OCI-M1 (cell line): ENCODE measurements at places on chromosomes 4 and X.

DNA sequence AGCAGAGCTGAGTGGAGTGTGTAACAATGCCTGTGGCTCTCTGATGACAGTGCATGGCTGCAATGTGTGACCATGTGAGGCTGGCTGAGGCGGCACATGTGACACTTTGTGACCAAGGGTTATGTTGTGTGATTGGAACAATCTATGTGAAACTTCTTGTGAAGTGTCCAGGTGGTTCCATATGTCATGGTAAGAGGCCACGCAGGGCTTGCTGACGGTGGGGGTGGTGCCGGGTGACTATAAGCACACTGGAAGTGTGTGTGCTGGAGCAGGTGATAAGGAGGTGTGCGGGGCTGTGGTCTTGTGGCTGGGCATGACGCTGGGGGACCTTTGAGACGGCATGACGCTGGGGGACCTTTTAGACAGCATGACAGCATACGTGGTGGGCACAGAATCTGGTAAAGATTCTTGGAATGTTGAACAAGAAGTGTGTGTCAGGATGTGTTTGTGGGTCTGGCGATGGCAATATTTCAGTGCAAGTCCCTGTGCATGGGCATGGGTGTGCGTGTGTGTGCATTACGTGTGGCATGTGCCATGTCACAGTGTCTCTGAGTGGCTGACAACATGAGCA is 7.4 kb upstream of the HDAC6 start:
- DNase-seq: peak; percentile 89

- no peak for DNase-seq
Observed at GRCh38 chr4:150205016-150205415, 126.8 kb downstream of the DCLK2 start.

DNA sequence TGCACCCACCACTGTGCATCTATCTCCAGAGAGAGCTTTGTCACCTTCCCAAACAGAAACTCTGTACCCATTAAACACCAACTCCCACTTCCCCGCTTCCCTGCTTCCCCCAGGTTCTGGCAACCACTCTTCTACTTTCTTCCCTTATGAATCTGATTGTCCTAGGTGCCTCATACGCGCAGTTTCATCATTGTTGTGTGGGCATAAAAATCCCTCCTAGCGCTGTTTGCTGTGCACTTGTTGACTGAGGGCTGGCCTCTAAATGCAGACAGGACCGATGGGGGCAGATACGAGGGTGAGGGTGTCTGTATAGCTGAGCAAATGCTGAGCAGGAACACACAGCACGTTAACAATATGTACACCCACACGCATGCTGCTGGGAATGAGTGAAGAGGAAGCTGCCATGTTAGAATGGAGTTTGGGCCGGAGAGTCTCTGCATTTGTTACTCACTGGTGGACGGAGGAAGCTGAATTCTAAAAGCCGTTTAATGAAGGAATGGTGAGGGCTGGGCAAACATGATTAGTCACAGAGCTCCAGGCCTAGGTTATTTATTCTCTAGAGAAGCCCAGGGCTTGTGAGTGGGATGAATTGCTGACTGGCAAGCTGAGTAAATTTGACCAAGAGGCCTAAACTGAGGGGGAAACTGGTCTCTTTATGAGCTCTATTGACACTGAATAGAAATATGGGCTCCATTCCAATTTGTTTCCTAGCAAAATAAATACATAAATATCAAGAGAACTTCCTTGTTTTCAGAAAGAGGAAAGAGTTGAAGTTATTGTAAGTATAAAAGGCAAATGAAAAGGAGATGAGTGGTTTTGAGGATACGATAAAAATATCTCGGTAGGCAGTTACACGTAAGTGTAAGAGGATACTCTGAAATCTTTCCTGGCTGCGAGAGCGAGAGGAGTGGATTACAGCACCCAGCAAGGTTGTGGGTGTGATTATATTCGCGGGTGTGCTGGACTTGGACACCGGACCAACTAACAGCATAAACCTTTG is 95.9 kb upstream of the RPS6KA3 start:
- peak; percentile 52 for DNase-seq

DNA sequence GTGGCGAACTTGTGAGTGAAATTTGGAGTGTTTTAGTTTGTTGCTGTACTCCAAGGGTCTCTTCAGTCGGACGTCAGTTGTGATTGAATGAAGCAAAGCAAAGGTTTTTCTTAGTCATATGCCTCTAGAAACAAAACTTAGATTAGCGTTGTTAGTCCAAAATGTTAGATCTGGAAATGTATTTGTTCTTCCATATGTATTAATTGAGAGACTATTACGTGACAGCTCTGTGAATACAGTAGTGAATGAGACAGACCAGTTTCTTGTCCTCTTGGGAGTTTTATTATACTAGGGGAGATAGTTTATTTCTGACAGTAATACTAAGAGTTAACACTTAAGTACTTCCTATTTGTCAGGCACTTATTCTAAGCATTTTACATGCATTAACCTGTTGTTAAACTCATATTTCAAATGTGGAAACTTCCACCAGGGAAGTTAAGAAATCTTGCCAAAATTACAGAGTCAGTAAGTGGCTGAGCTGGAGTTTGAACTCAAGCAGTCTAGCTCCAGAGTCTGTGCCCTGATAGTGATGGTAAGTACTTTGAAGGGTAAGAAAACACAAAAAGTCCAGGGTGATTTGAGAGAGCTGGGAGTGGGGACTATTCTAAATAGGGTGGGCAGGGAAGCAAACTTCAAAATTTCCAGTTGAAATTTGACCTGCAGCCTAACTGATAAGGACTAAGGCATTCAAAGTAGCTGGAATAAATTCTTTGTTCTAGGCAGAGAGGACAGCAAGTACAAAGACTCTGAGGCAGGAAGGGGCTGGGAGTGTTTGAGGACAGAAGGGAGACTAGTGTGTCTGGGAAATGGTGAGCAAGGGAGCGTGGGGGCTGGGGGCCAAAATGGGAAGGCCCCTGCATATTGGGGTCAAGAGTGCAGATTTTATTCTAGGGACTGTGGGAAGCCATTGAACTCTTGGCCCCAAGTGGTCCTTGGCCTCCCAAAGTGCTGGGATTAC is 17.0 kb downstream of the ADD1 start:
- peak; percentile 34 for DNase-seq

DNA sequence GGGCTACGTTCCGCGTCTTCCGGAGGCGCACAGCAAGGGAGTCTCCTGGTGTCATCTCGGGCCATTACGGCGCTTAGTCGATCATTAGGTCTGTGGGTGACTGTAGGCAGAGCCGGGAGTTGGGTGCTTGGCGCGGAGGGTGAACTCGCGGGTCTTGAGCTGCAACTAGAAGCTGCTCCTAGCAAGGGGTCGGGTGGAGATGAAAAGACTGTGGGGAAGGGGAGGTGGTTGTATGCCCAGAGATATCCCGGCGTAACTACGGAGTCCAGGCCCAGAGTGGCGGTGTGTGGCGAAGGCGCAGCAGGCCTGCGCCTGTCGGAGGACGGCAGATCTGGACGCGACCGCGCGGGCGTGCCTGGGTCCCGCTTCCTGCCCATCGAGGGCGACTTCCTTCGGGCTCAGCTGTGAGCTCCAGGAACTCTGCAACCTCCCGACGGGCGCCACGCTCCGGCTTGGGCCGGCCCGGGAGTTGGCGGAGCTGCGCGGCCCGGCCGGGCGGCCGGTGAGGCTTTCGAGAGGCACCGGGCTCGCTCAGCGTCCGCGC is 2.7 kb upstream of the NKX3-2 start:
- no peak for DNase-seq

DNA sequence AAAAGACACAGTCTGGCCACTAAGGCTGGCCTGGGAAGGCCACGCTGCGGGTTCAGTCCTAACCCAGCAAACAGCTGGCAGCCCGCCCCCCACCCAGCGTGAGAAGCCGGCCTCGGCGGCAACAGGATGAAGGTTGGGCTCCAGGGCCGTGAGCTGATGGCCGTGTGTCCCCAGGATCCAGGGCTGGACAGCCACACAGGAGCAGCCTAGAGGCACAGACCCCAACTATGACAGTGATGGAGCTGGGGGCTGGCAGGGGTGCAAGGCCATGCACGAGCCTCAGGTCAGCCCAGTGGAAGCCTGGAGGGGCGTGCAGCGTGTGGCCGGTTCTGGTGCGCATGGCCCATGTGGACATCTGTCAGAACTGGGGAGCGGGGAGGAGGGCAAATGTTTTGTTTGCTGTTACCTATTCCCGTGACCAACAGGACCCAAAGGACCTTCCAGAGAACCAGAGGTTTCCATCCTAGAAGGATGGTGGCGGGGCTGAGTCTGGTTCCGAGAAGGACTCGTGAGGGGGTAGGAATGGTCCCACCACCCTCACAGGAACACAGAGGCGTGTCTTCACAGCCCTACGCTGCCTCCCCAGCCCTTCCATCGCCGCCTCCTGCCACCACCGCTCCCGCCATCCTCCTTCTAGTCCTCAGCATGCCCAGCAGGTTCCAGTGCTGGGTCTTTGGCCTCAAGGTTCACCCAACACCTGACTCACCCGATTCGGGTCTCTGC is 46.5 kb downstream of the ZFYVE28 start:
- DNase-seq: no peak

GRCh38 chr4:106473515-106473914 is 104.9 kb upstream of the GIMD1 start:
- DNase-seq: no peak

DNA sequence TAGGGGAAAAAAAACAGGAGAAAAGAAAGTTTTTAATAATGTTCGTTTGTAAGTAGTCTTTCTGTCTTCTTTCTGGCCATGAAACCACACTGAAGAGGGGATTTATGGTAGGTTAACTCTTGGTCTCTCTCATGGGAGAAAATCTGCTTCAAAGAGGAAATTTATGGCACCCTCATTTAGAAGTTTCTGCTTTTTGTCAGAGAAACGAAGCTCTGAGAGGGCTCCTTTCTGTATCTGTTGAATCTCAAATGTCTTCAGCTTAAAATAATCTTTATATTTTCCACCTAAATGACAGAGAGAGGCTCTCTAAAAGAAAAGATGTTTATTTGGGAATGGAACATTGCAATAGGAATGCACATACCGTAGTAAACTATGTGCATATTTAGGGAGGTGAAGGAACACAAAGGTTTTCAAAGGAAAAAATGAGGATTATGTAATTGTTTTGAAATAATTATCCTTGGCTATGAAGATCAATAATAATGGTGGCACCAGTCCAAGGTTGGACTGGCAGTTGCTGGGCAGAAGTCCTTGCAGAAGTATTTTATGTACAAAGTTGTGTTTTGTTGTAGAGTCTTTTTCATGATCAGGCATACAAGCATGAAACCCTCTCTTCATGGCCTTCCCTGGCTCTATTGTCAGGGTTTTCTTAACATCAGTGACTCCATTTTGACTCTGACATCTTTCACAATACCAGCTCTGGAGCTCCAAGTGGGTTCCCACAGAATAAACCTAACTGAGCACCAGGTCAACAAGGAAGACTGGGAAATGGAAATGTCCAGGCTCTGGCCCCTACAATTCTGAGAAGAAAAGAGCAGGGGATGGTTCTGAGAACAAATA is 53.0 kb upstream of the HPSE start:
- no peak for DNase-seq

DNA sequence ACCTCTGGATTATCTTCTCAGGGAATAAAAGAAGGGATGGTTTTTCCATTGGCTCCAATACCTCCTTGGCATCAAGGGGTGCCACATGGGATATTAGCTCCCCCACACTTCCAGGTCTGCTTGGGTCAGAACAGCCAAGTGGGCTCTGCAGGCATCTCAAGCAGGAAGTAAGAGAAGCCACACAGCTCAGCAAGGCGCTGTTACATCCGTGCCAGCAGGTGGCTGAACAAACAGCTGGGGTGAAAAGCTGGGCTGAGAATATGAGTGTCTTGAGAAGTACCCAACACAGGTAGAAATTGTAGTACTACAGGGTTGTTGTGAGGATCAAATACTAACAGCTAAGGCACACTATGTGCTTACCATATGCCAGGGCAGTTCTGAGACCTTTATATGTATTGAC is 76.7 kb upstream of the TMEM150C start:
- no peak for DNase-seq

- no peak for DNase-seq
Observed at GRCh38 chr4:118265312-118266144, 87.3 kb downstream of the PRSS12 start.

DNA sequence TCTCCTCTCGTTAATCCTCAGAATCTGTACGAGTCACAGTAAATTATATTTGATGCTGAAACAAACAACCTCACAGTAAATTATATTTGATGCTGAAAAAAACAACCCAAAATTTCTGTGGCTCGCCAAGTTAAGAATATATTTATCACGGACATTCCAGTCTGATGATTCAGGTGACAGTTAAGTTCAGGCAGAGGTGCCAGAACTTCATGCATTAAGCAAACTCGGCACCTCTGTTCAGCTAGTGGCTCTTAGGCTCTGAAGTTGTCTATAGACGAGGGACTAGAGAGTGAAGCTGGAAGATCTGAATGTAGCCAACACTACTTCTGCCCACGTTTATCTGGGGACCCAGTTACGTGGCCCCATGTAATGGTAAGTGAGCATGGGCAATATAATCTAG is 132.2 kb upstream of the AGA start:
- DNase-seq: no peak

GRCh38 chr4:48275247-48275646 is 5.6 kb upstream of the TEC start:
- peak; percentile 80 for DNase-seq

GRCh38 chr4:170672381-170672965 is 582.7 kb upstream of the AADAT start:
- peak; percentile 68 for DNase-seq

DNA sequence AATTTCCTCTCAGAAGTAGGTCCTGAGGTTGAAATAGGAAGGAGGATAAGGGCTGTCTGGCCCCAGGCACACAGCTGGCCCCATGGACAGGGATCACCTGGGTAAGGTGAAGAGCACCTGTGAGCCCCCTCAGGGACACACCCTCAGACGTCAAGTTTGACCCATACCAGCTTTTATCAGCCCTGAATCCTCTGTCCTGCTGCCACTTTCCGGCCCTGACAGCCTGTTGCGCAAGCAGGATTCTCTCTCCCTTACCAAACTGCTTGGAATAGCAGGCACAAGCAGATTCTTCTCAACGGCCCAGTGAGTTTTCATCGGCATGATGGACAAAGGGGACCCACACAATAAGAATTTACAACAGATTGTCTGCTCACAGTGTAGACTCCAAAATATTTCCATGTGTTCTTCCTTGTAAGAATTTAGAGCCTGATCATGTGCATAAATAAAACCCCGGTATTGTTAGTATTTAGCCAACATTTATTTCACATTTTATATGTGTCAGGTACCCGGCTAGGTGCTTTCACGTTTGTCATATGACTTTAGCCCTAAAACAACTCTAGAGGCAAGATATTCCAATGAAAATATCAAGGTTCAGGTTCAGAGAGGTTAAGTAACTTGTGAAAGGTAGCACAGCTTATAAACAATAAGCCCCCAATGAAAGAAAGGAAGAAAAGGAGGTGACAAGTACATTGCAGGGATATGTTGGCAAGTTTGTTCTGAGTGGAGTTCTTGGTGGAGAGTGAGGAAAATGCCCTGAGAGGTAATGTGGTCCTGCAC is 107.2 kb upstream of the KIT start:
- peak; percentile 78 for DNase-seq

- DNase-seq: peak; percentile 12
Observed at GRCh38 chr4:119735165-119735651, 106.6 kb upstream of the PDE5A start.

DNA sequence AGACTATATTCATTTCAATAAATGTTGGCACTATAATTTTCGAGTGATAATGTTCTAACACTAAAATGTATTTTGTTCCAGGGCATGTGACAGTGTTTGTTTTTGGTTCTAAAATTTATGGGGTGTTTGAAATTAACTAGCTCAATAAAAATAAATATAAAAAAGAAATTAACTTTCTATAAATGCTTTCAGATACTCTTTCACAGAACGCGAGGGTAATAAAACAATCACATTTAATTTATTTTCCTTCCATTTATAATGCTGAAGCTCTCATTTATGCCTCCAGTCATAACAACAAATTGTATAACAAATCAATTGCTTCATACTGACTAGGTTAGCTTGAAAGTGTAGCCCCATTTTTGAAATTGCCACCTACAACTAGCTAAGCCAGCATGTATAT is 122.4 kb upstream of the GPM6A start:
- DNase-seq: no peak
